ENCODE measurements at places on chromosomes 3 and 15. TPM values are rescaled to one million over a fixed set of nuclear protein-coding genes. Genes with fewer than 3 reads are reported as not detected.

The COPS2 gene
- total RNA-seq = 91.7 TPM

The GOLGA8J gene
- total RNA-seq = 0.33 TPM

The OIP5 gene
- total RNA-seq = 4.6 TPM

The GOLGA6A gene
- total RNA-seq = 0.49 TPM

The VIPR1 gene
- total RNA-seq = 3.7 TPM

The CCRL2 gene
- 1.7 TPM for total RNA-seq

The FANCD2OS gene
- total RNA-seq = not detected

Measured in camera-type eye (tissue), 1 donor.